Retina (tissue), 1 donor: ENCODE measurements at places on chromosomes 11 and 22.

DNA sequence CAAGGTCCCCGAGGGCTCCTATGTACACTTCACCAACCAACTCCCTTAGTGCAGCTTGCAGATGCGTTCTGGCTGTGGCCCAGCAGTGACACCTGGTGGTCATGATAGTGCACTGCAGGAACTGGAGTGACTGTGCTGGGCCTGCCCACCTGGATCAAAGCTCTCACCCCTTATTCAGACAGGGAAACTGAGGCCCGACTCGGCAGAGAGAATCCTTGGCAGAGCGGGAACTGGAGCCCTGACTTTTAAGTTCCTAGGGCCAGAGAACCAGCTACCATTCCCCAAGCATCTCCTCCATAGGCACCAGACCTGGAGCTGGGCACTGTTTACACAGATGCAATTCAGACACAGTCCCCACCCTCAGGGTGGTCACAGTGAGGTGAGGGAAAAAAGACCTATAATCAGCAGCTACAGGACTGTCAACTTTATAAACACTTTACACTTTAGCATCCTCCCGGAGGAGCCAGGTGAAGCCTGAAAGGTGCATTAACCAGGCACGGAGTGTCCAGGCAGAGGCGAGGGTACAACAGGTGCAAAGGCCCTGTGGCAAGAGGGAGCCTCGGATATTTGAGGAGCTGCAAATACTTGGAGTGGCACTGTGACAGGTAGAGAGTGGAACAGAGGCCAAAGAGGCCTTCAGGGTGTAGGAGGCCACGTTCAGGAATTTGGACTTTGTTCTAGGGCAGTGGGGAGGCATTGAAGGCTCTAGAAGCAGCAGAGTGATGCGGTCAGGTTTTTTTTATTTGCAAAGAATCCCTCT is 22.0 kb downstream of the RHBDD3 start:
- DNase-seq = peak; percentile 78

DNA sequence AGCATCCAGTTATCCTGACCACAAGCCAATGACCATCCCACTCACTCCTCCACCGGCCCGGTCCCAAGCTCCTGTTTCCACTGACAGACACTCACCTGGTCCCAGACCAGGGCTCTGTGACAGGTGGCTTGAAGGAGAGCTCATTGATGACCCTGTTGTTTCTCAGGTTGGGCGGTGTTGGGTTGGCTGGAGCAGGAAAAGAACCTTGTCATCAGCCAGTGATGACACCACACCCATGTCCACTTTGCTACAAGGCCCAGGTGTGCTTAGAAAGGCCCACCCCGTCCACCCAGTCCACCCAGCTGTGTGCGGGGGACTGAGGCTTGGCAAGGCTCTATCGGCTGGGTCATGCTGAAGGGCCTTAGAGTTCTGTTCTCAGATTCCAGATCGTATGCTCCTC is 42.9 kb downstream of the GAB4 start:
- no peak for DNase-seq

- DNase-seq = no peak
Measured at GRCh38 chr11:3177931-3178330, 12.8 kb upstream of the OSBPL5 start.

DNA sequence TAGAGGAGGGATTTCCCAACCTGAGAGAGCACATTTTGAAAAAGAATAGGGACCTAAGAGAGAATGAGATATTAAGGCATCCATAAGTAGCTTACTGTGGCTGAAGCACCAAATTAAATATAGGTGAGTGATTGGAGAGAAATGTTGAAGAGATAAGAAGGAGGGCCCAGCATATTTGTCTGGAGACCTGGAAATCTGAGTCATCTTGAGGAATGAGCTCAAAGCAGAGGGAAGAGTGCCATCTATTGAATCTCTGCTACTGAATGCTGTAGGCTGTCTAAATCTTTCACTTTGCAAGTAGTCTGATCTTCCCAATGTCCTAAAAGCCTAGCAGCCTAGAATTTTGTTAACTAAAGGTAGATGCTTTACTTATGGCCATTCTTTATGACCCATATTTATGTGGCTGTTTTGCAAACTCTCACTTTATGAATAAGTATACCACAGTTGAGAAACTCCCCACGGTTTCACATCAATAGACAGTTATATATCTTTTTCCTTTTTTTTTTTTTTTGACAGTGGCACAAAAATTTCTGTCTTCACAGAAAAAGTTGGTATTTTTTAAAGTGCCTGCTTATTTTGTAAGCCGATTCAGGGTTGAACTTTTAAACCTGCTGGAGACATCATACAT is 2093.5 kb downstream of the LRRC4C start:
- no peak for DNase-seq

GRCh38 chr22:26619510-26619909 is 1.7 kb upstream of the CRYBB1 start:
- DNase-seq = no peak

DNA sequence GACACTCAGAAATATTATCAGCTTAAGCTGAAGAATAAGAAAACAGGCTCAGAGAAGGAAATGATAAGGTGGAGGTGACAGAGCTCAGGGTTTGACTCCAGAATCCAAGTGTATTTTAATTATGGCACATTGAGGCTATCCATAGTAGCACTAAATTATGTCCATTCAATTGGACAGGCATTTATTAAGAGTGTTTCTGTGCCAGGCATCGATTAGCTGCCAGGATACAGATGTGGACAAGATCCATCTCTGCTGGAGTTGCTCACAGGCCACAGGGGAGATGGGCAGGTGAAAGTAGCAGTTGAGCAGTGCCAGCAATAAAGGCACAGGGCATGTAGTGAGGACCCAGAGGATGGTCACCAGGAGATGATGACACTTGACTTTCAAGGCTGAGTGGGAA is 592.5 kb downstream of the INSC start:
- no peak for DNase-seq

DNA sequence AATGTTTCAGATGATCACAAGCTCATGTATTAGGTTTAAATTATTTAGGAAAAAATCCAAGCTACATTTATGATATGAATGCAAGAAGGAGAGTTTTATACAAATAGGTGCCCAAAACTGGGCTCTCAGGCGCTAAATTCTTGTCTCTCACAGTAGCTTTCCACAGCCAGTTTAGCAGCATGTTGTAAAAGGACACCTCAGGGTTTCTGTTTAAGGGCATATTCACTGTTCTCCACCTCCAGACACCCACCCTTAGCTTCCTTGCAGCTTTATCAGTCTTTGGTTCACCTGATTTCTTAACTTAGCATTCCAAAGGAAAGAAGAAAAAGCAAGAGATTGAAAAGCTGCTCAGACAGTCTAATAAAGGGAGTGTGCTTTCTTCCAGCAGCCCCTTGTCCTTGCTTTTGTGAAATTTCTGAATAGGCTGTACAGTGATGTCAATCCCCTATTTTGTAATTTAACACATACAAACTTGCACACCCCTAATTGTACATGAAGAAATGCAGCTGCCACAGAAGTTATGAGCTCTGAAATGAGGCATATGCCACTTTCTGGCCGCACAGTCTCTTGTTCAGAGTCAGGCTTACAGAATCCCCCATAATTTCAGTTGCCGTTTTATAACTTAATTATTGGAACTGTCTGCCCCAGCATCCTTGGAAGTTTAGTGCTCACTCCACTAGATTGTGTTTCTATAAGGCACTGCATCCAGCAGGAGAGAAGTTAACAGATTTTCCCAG is 262.1 kb downstream of the DDX10 start:
- no peak for DNase-seq

DNA sequence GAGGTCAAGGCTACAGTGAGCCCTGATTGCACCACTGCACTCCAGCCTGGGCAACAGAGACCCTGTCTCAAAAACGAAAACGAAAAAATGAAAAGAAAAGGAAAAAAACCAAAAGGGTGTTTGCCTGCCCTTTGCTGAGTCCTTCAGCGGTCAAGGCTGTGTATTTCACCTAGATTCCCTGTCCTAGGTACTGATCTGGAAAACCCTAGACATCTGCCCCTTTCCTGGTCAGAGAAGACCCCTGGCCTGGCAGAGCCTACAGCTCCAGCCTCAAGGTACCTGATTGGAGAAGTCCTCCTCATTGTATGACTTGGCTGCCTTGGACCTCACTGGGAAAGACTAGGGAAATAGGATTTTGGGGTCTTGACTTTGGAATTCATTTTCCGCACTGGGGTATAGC is 8.0 kb upstream of the CCDC90B start:
- no peak for DNase-seq

- DNase-seq = peak; percentile 94
Measured at GRCh38 chr11:64923944-64924909, at the start of gene PPP2R5B. TSS of gene PPP2R5B (plus strand) at chr11:64924689. CDS start at chr11:64925735, 1,046 bp downstream.

GRCh38 chr22:49141761-49142160 is 685.9 kb downstream of the BRD1 start:
- DNase-seq = no peak

DNA sequence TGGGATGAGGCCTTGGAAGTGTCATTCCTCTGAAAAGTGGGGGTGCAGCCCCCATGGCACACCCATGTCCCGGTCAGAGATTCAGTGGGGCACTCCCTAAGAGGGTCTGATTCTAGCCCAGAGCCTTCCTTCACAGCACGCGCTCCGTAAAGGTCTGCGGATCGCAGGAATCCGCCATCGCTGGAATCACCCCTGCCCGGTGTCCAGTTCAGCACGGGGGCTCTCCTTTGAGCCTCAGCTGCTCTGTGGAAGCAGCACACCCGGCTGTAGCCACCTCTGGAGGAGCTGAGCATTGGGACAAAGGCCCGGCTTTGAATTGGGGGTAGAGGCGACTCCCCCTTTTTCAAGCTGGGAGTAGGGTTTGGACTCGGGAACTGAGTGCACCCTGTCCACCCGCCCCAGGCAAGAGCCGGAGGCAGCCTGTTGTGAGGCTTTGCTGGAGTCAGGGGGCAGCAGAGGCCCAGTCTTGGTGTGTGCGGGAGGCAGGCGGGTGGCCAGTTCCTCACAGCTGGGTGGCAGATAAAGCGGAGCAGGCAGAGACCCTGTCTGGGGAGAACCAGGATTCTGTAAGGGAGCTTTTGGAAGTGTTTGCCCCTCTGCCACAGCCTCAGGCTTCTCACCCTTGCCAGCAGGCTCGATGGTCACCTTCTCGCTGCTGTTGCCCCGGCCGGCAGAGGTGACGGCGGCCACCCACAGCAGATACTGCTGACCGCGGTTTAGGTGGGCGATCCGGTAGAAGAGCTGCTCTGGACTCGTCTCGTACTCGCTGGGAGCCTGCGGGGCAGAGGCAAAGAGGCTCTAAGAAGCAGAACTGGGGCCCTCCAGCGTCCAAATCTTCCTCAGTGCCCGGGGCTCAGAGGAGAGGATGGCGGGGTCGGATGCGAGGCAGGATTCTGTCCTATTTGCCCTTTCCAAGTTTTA is 115.9 kb downstream of the CEP164 start:
- DNase-seq = peak; percentile 92

DNA sequence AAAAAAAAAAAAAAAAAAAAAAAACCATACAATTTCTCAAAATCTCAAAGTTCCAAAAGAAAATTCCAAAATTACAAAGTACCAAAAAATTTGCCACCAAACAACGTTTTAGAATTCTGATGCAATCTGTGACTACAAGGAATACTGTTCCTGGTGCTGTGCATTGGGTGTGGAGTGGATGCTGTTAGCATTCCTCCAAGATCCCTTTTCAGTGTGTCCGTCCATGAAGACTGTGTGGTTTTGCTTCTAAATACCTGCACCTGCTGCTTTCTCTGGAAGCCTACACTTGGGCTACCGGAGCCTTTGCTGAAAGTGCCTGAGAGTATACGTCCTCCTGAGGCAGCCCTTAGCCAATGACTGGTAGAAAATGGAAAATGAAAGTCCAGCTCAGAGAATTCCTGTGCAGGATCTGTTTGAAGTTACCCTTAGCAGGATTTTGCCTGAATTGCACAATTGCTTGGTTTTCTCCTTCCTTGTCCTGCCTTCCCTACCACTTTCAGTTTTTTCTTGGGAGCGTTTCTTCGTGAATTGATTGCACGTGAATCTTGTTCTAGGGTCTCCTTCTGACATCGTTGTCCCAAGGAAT is 140.8 kb downstream of the TRPC6 start:
- no peak for DNase-seq
